ENCODE measurements at places on chromosomes 16 and 17.
A peak's percentile ranks its signal among the peaks of the same experiment; 100 is the strongest.

DNA sequence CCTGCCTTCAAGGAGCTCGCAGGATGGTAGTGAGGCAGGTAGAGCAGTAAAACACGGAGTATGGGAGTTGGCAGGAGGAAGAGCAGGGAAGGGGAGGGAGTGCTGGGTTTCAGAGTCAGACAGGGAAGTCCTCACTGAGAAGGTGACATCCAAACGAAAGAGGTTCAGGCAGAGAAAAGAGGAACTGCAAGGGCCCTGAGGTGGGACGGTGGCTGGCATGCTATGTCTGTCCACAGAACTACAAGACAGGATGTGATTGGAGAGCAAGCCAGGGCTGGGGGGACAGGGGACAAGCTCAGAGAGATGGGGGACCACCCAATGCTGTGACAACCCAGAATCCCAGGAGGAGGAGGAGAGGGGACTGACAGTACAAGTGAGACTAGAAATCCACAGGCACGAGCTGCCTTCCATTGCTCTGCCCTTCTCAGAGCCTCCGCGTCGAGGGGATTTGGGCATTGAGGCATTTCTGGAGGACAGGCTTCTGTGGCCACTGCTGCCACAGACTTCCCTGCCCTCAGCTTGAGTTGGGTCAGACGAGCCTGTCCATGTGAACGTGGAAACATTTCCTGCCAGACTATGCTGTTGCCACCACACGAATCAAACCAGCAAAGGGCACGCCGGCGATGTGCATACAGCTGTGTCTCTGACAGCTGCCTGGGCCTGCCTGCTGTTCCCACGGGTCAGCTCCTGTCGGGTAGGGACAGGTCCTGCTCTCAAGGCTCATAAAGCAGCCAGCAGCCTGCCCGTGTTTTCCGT lies 100.1 kb downstream of the RAB11FIP4 start:
- DNase-seq = no peak

DNA sequence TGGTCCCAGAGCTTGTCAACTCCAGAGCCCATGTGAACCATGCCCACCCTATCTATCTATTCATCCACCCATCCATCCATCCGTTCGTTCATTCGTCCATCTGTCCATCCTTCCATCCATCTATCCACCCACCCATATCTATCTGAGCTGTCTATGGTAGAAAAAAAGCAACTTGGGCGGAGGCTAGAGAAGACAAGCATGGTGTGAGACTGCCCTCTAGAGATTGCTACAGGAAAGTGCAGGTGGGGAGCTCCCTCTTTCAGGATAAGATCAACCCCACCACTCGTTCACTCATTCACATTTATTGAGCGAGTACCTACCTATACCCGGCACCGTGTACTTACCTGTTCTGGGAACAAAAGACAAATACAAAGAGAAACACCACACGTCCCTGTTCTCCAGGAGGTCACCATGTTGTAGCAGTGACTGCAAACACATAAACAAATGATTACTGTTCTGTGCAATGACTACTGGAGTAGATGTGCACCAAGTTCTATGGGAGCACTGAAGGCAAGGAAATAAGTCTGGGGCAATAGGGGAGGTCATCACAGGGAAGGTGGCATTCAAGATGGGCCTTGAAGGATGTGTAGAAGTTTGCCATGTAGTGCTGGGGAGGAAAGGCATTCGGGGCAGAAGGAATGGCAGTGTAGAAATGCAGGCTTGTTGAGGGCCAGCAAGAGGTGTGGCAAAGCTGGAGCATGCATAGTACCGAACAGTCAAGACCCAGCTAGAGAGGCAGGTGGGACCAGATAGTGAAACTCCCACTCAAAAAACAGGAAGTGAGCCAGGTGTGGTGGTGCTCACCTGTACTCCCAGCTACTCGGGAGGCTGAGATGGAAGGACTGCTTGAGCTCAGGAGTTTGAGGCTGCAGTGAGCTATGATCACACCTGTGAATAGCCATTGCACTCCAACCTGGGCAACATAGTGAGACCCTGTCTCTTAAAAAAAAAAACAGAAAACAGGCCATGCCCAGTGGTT lies 13.4 kb upstream of the ATP5MC1 start:
- DNase-seq = peak; percentile 56

GRCh38 chr16:78749745-78750268 lies 650.4 kb downstream of the WWOX start:
- no peak for DNase-seq

- no peak for DNase-seq
Measured at GRCh38 chr16:1778200-1779179, 3.9 kb downstream of the SPSB3 start.

DNA sequence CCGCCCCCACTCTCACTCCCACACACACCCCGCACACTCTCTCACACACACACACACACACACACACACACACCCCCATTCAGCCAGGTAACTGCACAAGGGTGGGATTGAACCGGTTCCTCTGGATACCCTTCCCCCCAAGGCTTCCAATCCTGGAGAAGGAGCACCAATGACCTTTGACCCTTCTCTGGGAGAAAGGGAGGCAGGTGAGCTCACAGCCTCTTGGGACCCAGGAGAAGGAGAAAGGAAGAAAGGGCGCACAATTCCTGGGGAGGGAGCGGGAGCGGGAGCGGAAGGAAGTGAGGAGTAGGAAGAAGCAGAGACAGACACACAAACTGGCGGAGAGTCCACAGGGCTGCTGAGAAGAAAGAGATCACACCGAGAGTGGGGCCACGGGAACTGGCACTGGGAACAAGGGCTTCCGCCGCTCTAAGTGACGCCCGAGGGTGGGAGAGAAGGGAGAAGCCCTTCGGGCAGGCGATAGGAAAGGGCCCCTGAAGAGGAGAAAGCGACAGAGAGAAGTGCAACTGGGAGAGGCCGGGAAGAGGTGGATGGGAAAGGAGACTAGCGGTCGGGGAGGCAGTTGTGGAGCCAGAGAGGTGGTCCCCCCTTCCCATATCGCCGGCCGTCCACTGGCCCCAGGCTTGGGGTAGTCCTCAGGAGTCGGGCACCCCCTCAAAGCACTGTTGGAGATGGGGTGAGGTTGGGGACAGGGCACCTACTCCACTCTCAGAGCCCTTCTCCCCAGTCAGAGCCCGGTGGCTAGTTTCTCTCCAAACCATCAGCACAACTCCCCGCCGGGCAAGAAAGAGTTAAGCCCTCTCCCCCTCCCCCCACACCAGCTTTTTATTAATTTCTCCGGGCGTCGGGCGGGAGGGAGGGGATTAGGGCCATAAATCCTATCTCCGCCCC lies 1.3 kb downstream of the SAMD14 start:
- no peak for DNase-seq

GRCh38 chr17:77001487-77001886 lies 133.3 kb downstream of the MGAT5B start:
- DNase-seq = no peak

- no peak for DNase-seq
Measured at GRCh38 chr16:69405757-69406156, 18.7 kb upstream of the CYB5B start.

- no peak for DNase-seq
Measured at GRCh38 chr17:81635431-81635830, 1.5 kb downstream of the NPLOC4 start.

DNA sequence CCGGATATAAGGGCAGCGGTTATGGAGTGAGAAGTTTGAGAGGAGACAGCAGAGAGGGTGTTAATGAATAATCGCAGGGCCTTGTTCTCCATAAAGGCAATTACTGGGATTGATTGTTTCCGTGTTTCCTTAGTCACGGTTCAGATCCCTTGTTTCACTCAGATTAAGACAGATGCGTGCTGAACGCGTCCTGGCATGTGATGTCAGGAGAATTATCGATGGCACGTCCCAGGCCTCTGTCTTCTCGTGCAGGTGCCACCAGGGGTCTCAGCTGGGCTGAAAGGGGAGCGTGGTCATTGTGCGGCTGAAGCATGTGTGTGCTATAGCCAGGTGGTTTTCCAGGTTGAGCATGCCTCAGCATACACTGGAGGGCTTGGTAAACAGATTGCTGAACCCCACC lies 142.4 kb upstream of the NOL11 start:
- no peak for DNase-seq

DNA sequence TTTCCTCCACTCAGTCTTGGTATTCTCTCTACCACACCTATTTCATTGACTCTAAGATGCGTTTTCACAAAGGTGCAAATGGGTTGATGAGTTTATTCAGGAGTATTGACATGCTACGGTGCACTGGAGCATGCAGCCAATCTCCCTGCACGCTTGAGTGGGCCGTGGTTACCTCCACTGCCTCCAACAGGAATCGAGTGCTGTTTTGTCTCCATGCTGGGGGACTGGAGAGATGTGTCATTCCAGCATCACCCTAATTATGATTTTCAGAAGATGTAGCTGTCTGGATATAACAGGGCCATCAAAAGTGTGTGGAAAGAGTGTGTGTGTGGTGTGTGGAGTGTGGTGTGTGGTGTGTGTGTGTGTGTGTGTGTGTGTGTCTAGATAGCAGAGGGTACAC lies 351.6 kb upstream of the ZFHX3 start:
- DNase-seq = no peak

- no peak for DNase-seq
Measured at GRCh38 chr17:3033248-3033640, 30.2 kb downstream of the OR1D5 start.

DNA sequence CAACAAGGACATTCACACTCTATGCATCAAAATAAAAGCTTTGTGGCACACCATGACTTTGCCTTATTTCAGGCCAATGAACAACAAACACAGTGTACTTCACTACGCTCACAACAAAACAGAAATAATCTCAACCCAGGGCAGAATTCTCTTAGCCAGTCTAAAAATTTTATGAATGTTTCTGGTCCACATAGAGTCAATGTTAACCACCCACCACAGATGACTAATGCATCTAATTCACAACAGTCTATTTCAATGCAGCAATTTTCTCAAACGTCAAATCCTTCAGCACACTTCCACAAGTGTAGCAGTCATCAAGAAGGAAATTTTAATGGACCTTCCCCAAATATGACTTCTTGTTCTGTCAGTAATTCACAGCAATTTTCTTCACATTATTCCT lies 101.7 kb downstream of the CHD9 start:
- DNase-seq = no peak

GRCh38 chr17:4833941-4834680 lies 971 bp downstream of the MINK1 start:
- DNase-seq = no peak

DNA sequence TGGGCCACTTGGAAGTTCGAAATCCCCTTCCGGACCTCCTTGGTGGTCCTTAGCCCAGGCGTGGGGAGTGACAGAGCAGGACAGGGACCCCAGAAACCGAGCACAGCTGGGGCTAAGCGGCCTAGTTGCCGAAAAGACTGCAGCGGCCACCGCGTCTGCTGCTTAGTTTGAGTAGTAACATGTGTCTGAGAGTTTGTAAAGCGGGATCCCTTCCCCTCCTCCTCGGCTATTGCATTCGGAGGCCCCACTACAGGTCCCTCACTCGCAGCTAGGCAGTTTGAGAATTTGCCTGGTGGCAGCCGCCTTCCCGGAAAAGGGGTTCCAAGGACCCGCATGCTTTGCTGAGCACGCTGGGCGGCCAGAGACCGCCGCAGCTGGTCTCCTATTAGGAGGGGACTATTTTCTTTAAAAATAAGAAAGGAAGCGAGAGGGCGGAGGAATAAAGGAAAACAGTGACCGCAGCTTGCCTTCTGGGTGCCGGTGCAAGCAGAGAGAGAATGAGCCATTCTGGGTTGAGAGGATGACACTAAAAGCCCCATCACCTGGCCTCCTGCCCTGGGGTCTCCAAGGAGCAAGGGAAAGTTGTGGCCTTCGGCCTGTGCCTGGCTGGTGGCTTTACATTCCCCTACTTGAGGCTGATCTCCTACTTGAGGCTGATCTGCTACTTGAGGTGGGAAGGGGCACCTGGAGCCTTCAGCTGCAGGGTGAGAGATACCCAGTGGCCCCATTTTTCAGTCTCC lies 1.1 kb upstream of the HOXB5 start:
- DNase-seq = no peak

GRCh38 chr16:26951950-26952349 lies 114.8 kb upstream of the C16orf82 start:
- no peak for DNase-seq

DNA sequence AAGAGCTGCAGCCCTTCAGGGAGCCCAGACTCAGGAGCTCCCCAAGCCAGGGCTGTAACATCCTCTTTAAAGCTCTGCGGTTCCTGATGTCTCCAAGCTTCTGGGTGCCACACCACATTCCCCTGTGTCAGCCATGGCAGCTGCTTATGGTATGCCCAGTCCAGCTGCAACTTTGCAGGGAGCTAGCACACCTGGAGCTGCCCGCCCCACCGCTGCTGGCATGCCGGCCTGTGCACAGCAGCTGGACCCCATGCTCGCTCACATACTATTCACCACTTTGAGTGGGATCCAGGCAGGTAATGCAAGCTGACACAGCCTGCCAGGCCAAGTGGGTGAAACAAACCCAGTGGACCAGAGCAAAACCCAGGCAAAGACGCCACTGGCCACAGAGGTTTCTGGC lies 305.6 kb upstream of the AXIN2 start:
- DNase-seq = no peak

DNA sequence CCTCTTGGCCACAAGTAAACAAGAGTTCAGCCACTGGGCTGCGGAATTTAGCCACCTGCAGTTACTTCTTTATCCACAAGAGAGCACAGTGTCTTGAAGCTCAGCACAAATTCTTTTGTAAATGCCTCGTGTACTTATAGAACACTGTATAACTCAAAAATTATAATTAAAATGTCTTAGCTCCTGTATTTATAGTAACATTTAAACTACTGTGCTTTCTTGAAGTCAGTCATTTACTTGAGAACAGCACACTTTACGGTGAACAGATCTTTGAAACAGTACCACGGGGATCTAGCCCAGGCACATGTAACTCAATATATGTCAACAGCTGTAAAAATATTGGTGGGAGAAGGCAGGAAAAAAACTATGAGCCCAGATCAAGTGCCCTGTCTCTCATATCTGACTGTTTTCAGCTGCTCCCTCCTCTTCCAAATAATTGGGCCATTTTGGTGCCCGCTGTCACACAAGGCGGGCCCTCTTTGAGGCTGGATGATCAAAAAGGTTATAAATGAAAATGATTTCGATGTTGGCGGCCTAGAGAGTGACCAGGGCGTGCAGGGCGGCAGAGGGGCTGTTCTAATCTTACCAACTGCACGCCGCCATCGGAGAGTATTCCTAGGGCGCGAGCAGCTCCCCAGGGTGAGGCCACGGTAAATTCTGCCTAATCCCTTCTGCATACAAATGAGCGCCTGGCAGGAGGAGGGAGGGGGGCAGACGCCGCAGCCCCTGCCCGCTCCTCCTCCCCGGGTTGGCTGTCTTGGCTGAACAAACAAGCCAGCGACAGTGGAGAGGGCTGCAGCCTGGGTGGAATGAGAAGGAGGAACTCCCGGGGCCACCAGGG lies 183.2 kb downstream of the C16orf78 start:
- DNase-seq = no peak

- DNase-seq = no peak
Measured at GRCh38 chr16:81319221-81319912, 4.6 kb downstream of the GAN start.

- DNase-seq = no peak
Measured at GRCh38 chr16:12141073-12141951, 164.8 kb downstream of the SNX29 start.

- no peak for DNase-seq
Measured at GRCh38 chr16:29743475-29743826, 2.3 kb downstream of the C16orf54 start.

DNA sequence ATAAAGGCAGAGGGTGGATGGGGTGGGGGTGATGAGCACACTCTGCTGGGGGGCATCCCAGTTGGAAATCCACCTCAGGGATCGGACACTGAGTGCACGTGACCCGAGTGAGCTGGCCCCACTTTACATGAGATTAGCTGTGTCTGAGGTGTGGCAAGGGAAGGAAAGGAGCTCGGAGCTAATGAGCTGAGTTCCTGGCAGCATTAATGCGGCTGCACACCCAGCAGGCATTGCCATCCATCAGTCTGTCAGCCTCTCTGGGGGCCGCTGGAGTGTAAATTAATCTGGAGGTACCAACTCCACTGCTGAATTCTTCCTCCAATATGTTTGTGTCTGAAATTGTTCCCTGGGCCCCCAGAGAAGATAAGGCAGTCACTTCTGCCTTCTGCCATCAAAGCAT lies 65.5 kb downstream of the HS3ST2 start:
- DNase-seq = no peak

Measured in GM18507 (cell line).